ENCODE measurements at places on chromosomes 13 and 19. TPM values are rescaled to one million over a fixed set of nuclear protein-coding genes. Genes with fewer than 3 reads are reported as not detected.

PPM1N gene
- polyA plus RNA-seq = 1.8 TPM

ZNF547 gene
- 1.2 TPM for polyA plus RNA-seq

VAV1 gene
- 0.66 TPM for polyA plus RNA-seq

EID2B gene
- 5.3 TPM for polyA plus RNA-seq

EEF2 gene
- 3,920 TPM for polyA plus RNA-seq

ZNF600 gene
- 0.83 TPM for polyA plus RNA-seq

ICAM1 gene
- polyA plus RNA-seq = 3.1 TPM

OR7A10 gene
- polyA plus RNA-seq = not detected

LYL1 gene
- polyA plus RNA-seq = 2.3 TPM

CGB5 gene
- not detected for polyA plus RNA-seq

IGFL1 gene
- not detected for polyA plus RNA-seq

SOHLH2 gene
- 0.19 TPM for polyA plus RNA-seq

TMEM145 gene
- 17.6 TPM for polyA plus RNA-seq

PRODH2 gene
- not detected for polyA plus RNA-seq

CFD gene
- 3.4 TPM for polyA plus RNA-seq

CTXN1 gene
- polyA plus RNA-seq = 260 TPM

REEP6 gene
- 10.4 TPM for polyA plus RNA-seq

ZNF765 gene
- 3.2 TPM for polyA plus RNA-seq

SIX5 gene
- 4.5 TPM for polyA plus RNA-seq

C19orf33 gene
- 3.0 TPM for polyA plus RNA-seq
